ENCODE measurements at places on chromosomes 5 and 9. TPM values are rescaled to one million over a fixed set of nuclear protein-coding genes. Genes with fewer than 3 reads are reported as not detected.
A peak's percentile ranks its signal among the peaks of the same experiment; 100 is the strongest.

- no peak overlapping the region for H3K27ac ChIP-seq
- no peak for DNase-seq
- H3K27me3 ChIP-seq, result no peaks in the 10 kb centered on the region
- peaks cover 10% of the 10 kb centered on the region for H3K36me3 ChIP-seq
- H3K4me3 ChIP-seq, result no peak overlapping the region
Observed at GRCh38 chr5:139435676-139436075, 3.6 kb downstream of the DNAJC18 start.

GRCh38 chr9:84381508-84381907, 41.0 kb upstream of the SLC28A3 start:
- H3K4me3 ChIP-seq, result no peak overlapping the region
- no peaks in the 10 kb centered on the region for H3K27me3 ChIP-seq
- no peaks in the 10 kb centered on the region for H3K4me1 ChIP-seq
- H3K27ac ChIP-seq, result no peak overlapping the region

- no peak overlapping the region for H3K4me3 ChIP-seq
- H3K27me3 ChIP-seq, result no peaks in the 10 kb centered on the region
- H3K4me1 ChIP-seq, result no peaks in the 10 kb centered on the region
- no peak for DNase-seq
Observed at GRCh38 chr5:160435532-160435931, 13.9 kb downstream of the PTTG1 start.

DNA sequence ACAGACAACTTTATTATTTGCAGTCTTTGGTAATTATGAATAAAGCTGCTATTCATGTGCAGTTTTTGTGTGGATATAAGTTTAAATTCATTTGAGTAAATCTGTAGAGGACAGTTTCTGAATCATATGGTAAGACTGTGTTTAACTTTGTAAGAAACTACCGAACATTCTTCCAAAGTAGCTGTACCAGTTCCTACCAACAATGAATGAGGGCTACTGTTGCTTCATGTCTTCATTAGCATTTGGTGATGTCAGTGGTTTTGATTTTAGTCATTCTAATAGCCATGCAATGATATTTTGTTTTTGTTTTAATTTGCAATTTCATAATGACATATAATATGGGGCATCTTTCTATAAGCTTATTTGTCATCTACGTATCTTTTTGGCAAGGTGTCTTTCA, 501.3 kb upstream of the RORB start:
- no peaks in the 10 kb centered on the region for H3K27me3 ChIP-seq
- no peak overlapping the region for H3K4me3 ChIP-seq
- H3K36me3 ChIP-seq, result no peaks in the 10 kb centered on the region
- no peaks in the 10 kb centered on the region for H3K4me1 ChIP-seq

Gene C1QTNF2
- 3.0 TPM for total RNA-seq

Gene ZNF462
- total RNA-seq, result 36.5 TPM

GRCh38 chr9:2055203-2055658, 40.1 kb downstream of the SMARCA2 start:
- no peak for DNase-seq
- no peaks in the 10 kb centered on the region for H3K27me3 ChIP-seq
- H3K4me3 ChIP-seq, result no peak overlapping the region
- no peaks in the 10 kb centered on the region for H3K4me1 ChIP-seq
- H3K27ac ChIP-seq, result no peak overlapping the region

Gene BTNL8
- 2.6 TPM for total RNA-seq

DNA sequence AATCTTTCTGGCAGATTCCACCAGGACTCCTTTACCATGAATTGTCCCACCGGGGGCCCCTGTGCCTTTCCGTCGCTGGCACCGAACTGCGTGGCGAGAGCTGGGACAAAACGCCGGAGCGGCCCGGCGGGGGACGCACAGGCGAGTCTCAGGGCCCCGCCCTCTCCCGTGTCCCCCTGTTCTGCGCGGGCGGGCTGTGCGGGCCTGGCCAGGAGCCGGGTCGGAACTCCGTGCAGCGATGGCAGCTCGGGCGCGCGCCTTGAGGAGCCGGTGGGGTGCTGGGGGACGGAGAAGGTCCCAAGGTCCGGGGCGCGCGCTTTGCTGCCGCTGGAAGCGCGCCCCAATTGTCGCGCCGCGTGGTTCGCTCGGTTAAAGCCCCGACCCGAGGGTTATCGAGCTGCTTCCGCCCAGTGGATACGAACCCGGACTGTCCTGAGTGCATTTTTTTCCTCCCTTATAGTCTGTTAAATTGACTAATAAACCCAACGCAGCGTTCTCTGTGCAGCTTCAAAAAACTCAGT, 125.3 kb downstream of the TMEM174 start:
- no peaks in the 10 kb centered on the region for H3K36me3 ChIP-seq
- no peak overlapping the region for H3K27ac ChIP-seq
- no peak for DNase-seq
- H3K4me3 ChIP-seq, result no peak overlapping the region
- peaks cover 3% of the 10 kb centered on the region for H3K4me1 ChIP-seq

- H3K27me3 ChIP-seq, result no peaks in the 10 kb centered on the region
- H3K36me3 ChIP-seq, result peaks cover 20% of the 10 kb centered on the region
- H3K4me3 ChIP-seq, result peak overlapping the region; percentile 68
Observed at GRCh38 chr5:176535101-176535663, 2.0 kb downstream of the RNF44 start.

Gene CTXN3
- not detected for total RNA-seq

DNA sequence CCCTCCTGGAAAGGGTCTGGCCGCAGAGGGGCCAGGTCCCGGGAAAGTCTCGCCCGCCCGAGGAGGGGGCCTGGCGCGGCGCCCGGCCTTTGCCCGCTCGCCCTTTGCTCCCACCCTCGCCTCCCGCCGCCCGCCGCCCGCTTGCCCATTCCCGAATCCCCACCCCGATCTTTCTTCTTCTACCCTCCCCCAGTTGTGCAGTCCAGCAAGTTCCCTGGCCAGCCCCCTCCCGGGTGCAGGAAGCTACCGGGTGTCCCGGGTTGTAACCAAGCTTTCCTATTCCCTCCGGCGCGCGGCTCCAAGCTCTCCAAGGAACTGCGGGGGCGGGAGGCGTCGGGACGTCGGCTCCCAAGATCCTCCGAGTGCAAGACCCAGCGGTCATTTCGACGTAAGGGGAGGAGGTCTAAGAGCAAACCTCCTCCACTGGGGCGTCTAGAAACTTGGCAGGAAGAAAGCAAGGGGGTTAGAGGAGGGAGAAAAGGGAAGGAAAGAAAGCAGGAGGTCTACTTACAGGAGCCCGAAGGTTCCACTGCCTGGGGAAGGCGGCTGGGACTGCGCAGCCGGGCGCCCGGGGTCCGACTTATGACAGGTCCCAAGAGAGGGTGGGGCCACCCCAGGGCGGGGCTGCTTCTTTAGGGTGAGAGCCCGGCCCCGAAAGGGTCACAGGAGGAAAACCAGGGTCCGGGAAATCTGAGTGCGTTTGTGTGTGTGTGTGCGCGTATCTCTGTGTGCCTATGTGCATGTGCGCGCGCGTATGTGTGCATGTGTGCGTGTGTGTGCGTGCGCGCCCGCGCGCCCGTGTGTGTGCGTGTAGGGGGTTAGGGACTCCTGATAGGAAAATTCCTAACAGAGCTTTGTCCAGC, at the start of gene PTGR1:
Gene PTGR1, minus strand, starts transcription at position 556 of the 863 bp plus-strand sequence. CDS start 2,225 bp downstream, outside the sequence.
- peaks cover 3% of the 10 kb centered on the region for H3K4me1 ChIP-seq
- peak within 1 kb of the TSS; percentile 93 for H3K27ac ChIP-seq
- H3K4me3 ChIP-seq, result peak within 1 kb of the TSS; percentile 64

DNA sequence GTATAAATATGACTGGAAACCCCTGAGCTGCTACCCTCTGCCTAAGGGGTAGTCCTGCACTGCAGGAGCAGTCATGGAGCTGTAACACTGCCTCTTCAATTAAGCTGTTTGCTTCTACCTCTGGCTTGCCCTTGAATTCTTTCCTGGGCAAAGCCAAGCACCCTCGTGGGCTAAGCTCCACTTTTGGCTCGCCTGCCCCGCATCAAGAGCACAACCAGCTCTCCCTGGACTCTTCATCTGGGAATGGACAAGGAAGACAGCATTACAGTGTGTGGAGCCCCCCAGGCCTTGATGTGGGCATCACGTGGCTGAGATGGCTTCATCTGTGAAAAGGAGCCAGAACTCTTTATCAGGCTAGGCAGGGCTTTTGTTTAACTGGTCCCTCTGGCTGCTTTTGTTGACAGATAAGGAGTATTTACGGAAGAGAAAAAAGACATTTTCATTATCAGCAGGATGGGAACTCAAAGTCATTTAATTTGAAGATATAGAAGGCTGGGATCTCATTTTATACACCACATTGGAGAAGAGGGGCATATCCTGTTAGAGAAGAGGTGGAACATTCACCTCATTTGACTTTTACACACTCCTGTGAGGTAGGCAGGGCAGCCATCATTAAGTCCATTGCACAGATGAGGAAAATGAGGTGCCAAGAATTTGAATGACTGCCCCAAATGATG, 137.8 kb downstream of the SEMA6A start:
- no peak for DNase-seq
- no peaks in the 10 kb centered on the region for H3K27me3 ChIP-seq
- no peak overlapping the region for H3K27ac ChIP-seq
- H3K36me3 ChIP-seq, result no peaks in the 10 kb centered on the region
- H3K4me1 ChIP-seq, result peaks cover 8% of the 10 kb centered on the region
- H3K4me3 ChIP-seq, result no peak overlapping the region

Gene SLC6A18
- total RNA-seq, result not detected

GRCh38 chr9:87569518-87569917, 71.9 kb downstream of the DAPK1 start:
- no peak overlapping the region for H3K4me3 ChIP-seq
- DNase-seq, result peak; percentile 69
- peaks cover 44% of the 10 kb centered on the region for H3K4me1 ChIP-seq

Gene PHF24
- 0.48 TPM for total RNA-seq

- no peaks in the 10 kb centered on the region for H3K4me1 ChIP-seq
- peaks cover 12% of the 10 kb centered on the region for H3K36me3 ChIP-seq
- H3K27ac ChIP-seq, result no peak overlapping the region
- H3K27me3 ChIP-seq, result no peaks in the 10 kb centered on the region
- no peak overlapping the region for H3K4me3 ChIP-seq
- no peak for DNase-seq
Observed at GRCh38 chr5:103178167-103178566, 58.1 kb downstream of the PPIP5K2 start.

DNA sequence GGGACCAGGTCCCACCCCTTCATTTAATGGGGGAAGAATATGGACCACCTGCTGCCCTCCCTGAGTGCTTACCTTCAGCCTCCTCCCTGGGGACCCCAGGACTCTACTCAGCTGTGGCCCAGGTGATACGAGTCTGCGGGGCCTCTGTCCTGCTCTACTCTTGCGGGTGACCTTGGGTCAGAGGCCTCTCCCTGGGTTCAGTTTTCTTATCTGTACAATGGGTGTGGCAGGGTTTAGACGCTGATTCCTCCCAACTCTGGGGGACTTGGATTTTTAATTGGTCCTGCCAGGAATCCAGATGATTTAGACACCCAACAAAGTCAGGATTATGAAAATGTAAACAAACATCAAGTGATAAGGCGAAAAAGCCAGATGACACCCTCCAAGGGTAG, 25.0 kb downstream of the FAM163B start:
- peaks cover 6% of the 10 kb centered on the region for H3K27me3 ChIP-seq
- H3K4me1 ChIP-seq, result peaks cover 21% of the 10 kb centered on the region
- H3K27ac ChIP-seq, result no peak overlapping the region
- no peaks in the 10 kb centered on the region for H3K36me3 ChIP-seq

DNA sequence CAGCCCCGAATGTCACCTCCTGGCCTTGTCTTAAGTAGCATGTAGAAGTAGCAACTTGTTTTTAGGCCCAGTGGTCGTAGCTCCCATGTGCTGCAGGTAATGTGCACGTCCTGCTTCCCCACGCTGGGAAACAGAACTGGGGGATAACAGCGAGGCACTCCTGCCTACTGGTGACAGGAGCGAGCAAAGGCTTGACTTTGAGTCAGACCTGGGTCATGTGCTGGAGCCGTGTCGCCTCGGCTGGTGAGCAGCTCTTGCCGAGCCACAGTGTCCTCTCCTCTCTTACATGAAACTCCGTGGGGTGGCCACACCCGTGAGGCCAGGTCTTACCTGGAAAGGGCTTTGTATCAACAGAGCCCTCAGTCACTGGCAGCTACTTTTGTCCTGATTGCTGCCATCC, 17.5 kb upstream of the POMT1 start:
- no peak overlapping the region for H3K27ac ChIP-seq
- no peaks in the 10 kb centered on the region for H3K27me3 ChIP-seq
- H3K4me3 ChIP-seq, result no peak overlapping the region
- no peaks in the 10 kb centered on the region for H3K4me1 ChIP-seq
- no peak for DNase-seq
- H3K36me3 ChIP-seq, result peaks cover 66% of the 10 kb centered on the region

DNA sequence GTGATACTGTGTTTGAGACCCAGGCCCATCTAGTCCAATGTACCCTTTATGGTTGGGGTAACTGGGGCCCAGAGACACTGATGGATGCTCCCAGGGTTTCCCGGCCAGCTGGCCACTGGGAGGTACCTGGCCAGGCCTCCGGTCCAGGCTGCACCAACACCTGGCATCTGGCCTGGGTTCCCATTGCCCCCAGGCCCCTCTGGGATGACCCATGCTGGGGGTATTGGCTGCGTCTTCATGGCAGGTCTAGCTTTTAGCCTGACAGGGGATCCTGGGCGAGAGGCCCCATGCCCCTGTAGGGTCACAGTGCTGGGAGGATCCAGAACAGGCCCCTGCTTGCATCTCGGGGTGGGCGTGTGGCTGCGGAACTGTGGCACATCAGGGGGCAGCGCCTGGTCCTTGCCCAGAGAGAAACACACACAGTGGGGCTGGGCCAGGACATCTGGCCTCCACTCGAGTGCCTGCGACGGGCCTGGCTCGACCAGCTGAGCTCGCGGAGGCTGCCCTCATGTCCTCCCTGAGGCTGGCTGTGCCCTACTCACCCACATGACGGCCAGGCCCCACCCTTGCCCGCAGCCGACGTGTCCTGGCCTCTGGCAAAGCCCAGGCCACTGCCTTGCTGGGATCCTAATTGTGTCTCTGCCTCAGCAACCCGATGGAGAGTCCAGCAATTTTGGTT, 21.5 kb upstream of the COL5A1 start:
- peaks cover 5% of the 10 kb centered on the region for H3K4me1 ChIP-seq
- H3K27ac ChIP-seq, result no peak overlapping the region
- DNase-seq, result no peak
- H3K36me3 ChIP-seq, result no peaks in the 10 kb centered on the region
- peaks cover 5% of the 10 kb centered on the region for H3K27me3 ChIP-seq

Gene INSL6
- not detected for total RNA-seq

Data from lung (tissue), 17 donors.